ENCODE measurements at places on chromosomes 1 and 21.

- no peak for DNase-seq
These were observed 431.5 kb downstream of the LMO4 start for GRCh38 chr1:87760155-87760554.

GRCh38 chr1:165069829-165070228 is 286.7 kb downstream of the LMX1A start:
- DNase-seq = no peak

DNA sequence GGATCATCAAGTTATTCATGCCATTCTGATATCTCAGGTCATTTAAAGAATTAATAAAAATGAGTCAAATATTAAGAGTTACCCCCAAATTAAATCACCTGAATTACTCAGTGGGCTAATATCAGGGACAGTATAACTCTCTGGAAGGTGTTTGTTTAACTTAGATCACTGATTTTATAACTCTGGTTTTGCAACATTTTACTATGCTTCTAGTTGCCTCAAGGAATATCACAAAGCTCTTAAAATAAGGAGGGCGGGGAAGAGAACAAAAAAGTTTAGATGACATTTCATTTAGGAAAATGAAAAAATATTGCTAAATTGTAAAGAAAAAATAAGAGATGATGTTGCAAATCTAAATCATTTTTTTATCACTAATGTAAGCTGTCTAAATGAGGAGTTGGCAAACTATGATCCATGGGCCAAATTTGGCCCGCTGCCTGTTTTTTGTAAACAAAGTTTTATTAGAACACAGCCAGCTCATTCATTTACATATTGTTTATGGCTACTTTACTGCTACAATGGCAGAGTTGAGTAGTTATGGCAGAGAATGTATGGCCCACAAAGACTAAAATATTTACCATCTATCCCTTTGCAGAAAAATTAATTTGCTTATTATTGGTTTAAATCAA is 31.9 kb upstream of the SLC19A2 start:
- DNase-seq = no peak

DNA sequence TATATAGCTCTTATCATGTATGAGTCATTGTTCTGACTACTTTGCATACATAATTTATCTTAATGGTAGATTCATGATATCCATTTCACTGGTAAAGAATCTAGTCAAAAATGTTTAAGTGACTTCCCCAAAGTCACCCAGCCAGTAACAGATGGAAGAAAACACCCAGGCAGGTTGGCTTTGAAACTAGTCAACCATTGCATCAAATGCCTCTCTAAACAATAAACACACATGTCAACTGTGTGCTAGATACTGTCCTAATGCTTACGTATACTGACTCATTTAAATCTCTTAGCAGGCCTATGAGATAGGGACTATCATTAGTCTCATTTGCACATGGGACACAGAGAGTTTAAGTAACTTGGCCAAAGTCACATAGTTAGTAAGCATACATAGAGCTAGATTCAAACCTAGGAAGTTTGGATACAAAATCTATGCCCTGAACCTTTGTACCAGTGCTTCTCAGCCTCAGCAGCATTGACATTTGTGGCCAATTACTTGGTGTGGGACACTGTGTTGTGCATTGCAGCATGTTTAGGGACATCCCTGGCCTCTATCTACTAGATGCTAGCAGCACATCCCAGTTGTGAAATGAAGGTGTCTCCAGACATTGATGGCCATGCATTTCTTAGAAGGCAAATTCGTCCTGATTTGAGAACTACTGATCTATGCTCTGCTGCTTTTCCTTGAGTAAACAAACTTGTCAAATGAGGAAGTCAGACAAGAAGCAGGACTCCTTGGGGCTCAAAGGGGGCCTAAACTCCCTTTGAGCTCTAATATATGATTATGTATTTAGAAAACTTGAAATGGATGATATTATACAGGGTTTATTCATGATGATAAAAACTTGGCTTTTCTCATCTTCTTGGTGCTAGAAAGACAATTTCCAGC is 316.3 kb downstream of the KCNH1 start:
- no peak for DNase-seq

GRCh38 chr1:6673816-6674398 is 27.7 kb downstream of the DNAJC11 start:
- no peak for DNase-seq

DNA sequence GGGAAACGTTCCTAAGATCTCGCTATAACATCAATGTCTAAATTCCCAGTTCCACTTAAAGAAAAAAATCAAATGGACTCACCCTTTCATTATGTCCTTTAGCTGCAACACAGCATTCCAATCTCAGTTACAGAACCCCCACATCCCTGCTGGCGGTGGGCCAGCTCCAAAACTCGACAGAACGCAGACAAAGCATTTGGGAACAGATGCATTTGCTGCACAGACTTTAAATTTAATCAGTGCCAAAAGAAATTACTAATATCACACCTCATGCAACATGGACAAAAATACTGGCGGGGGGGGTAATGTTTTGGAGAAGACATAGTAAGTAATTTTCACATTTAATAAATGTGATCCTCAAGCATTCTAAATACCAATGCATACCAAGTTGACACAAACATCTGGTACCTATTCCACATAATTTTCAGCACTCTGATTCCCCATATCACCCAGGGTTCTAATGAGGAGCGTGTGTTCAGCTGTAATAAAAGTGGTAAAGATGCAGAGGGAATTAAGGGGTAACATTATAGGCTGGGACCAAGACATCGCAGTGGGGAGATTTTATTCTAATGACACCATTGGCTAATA is 79.7 kb downstream of the TGFBR3 start:
- DNase-seq = no peak

DNA sequence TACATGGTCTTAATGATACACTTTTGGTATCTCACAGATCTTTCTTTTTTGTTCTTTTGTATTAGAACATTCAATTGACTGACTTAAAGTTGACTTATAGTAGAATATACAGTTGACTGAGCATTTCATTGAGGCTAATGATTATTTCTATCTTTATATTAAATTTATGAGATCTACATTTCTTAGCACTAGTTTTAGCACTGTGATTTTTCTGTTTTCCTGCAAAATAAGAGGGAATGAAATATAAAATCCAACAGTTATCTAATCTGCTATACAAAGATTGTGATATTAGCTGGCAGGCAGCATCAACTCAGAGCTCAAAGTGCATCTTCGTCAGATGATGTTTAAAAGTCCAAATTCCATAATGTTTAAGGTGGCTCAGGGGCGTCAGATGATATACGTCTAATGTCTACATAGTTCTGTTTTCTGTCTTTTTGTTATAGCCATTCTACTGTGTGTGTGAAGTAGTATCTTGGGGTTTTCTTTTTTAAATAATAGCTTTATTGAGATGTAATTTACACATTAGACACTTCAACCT is 85.4 kb downstream of the ATG4C start:
- no peak for DNase-seq

- no peak for DNase-seq
These were observed 291.0 kb downstream of the ADGRL2 start for GRCh38 chr1:82091729-82092128.

DNA sequence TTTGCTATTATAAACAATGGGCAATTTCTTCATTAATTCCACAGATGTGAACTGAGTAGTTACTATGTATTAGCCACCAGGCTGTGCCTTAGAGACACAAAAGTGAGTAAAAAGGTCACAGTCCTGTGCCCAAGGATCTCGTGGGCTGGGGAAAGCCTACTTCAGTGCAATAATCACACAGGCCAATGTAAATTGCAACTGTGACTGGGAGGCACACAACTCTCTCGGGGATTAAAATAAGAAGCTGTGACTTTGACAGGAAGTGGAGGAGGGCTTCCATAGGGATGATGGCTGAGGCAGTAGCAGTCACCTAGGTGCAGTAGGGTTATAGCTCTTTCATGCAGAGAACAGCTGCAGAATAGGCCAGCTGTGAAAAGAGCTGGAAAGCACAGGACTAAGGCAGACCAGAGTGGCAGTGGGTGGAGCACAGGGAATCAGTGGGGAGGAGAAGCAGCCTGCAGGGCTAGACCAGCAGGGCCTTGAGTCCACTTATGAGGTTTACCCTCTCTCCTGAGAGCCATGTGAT is 121.9 kb downstream of the MAB21L3 start:
- DNase-seq = no peak

- DNase-seq = peak; percentile 82
These were observed 37.4 kb downstream of the RASSF5 start for GRCh38 chr1:206544562-206545257.

- no peak for DNase-seq
These were observed 7.1 kb upstream of the DIPK1A start for GRCh38 chr1:92968138-92969032.

- DNase-seq = no peak
These were observed 2.2 kb downstream of the AVPR1B start for GRCh38 chr1:206114692-206115640.

GRCh38 chr1:53591924-53592323 is 132.7 kb downstream of the DMRTB1 start:
- no peak for DNase-seq

- DNase-seq = no peak
These were observed 5.8 kb downstream of the VWA1 start for GRCh38 chr1:1441002-1441888.

All from omental fat pad (tissue), 4 donors.